ENCODE measurements at places on chromosomes 16 and 17.

DNA sequence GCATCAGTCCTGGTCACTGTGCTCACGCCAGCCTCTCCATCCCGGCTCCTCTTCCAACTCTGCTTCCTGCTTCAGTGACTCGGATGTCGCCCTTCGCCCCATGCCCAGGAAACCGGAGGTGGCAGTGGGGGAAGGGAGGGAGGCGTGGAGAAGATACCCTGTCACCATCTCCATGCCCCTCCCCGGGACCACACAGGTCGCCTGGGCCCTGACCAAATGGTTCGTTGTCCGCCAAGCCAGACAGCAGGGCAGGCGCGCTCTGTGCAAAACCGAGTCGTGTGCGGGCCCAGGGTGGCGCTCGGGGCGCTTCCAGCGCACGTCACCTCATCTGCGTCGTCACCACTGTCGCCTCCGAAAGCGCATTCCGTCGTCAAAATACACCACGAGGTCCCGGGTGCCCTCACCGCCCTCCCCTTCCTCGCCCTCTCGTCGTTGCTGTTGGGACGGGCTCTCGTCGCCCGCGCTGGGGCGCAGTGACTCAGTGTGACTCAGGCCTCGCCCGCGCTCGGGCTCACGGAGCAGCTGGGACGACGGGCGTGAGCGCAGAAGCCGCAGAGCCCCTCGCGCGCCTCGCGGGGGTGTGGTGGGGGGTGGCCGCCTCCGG, 39.2 kb downstream of the ZNF778 start:
- DNase-seq = peak; percentile 82

- no peak for DNase-seq
These were observed 21.6 kb downstream of the IGF2BP1 start for GRCh38 chr17:49018748-49019147.

DNA sequence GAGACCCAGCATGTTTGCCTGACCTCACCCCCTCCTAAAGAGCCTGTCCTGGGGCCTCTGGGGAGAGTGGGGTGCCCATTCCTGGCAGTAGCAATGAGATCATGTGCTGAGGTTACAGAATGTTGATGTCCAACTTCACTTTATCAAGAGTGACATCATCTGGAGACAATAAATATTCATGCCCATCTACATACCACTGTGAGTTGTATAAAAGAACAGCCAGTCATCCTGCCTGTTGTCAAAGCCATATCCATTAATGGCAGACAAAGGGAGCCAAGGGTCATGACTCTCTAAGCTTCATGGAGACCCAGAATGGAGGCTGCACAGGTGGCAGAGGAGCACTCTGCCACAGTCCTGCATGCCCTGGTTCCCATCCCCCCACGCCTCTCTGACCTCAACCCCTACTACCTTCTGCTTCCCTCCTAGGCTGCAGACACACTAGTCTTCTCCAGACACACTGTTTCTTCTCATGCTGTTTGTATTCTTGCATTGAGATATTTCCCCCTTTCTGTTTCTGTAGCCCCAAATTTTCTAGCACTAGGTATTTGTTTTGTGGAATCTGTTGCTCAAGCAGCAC, 27.1 kb downstream of the SHISA6 start:
- no peak for DNase-seq

DNA sequence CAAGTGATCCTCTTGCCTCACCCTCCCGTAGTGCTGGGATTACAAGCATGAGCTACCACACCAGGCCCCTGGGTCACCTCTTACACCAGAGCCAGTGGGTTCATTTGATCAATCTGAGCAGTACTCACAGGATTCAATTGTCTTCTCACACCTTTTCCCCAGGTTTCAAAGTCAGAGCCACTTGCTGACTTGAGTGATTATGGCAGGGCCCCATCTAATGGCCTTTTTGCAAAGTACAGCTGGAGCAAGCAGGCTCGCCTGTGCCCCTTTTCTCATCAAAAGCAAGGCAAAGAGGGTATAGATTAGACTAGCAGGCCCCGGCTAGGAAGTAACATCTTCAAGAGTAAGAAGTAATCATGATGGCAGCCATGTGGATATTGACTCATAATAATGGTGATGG, 114.8 kb upstream of the NOL11 start:
- peak; percentile 1 for DNase-seq

- no peak for DNase-seq
These were observed 81.5 kb downstream of the VPS53 start for GRCh38 chr17:633133-633532.

- DNase-seq = no peak
These were observed 133.5 kb downstream of the BRIP1 start for GRCh38 chr17:61729690-61730268.
